ENCODE measurements at places on chromosomes 6 and 20.

GRCh38 chr6:26431258-26432172 lies 8.8 kb upstream of the BTN3A3 start:
- DNase-seq, result no peak

GRCh38 chr6:1103945-1104623 lies 207.8 kb upstream of the FOXQ1 start:
- DNase-seq, result no peak

- DNase-seq, result no peak
Measured at GRCh38 chr6:106162921-106163320, 76.8 kb downstream of the PRDM1 start.

GRCh38 chr6:16548121-16548520 lies 213.1 kb downstream of the ATXN1 start:
- DNase-seq, result no peak

DNA sequence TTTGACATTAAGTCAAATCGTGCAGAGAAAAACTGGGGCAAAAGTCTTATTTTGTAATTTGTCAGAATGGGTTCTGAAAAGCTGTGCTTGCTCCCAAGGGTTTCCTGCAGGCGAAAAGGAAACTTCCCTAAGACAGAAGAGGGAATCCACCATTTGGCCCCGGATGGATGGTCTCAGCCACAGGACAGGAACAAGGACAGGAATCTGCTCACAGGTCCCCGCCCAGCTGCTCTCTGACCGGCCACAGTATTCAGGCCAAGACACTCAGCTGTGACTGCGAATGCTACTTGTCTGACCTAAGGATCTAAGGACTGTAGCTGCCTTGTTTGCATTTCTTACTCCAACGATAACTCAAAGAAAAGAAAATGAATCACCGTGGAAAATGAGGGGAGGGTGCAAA lies 197.0 kb downstream of the BMP7 start:
- no peak for DNase-seq

DNA sequence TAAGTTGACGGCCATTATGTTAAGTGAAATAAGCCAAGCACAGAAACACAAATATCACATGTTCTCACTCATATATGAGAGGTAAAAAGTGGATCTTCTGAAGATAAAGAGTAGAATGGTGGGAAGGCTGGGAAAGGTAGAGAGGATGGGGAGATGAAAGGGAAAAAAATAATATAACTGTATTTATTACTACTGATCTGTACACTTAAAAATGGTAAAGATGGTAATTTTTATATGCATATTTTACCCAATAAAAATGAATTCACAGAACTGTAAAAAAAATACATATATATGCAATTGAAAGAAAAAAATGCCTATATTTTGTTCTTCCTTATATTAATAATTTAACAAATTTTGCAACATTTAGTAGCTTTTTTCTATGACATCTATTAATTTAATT lies 694.4 kb upstream of the MARCKS start:
- no peak for DNase-seq

GRCh38 chr20:1005452-1006027 lies 3.4 kb upstream of the RSPO4 start:
- no peak for DNase-seq

DNA sequence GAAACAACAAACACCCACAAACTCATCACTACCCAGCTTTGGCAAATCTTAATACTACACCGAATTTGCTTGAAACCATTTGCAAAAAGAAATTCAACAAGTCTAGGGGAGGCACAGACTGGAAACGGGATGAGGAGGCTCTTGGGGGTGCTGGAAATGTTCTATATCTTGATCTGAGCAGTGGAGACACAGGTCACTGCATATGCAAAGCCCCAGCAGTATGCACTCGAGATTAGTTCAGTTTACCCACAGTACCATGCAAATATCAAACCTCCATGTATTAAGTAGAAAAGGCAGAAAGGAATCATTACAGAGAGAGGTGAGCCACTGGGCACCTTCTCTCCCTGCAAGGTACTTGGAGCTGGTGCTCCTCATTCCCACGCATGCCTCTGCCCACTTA lies 75.9 kb downstream of the PREX1 start:
- no peak for DNase-seq

GRCh38 chr6:141587482-141588266 lies 545.1 kb upstream of the GJE1 start:
- DNase-seq, result no peak

DNA sequence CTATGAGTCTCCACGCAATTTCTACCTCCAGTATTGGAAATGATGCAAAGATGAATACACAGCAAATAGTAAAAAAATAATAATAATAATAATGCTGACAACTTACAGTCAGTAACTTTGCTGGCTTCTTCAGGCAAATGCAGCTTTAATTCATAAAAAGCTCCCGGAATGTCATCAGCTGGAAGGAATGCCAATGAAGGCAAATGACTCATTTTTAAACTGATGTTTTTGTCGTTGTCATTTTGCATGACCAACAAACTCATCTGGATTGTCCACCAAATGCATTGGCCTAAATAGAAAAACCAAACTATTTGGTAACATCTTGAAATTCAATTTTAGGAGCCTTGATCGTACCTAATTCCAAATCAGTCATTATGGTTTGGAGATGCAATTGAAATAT lies 217.1 kb downstream of the ALDH8A1 start:
- no peak for DNase-seq

GRCh38 chr20:63695424-63696305 lies 787 bp upstream of the TNFRSF6B start:
- DNase-seq, result no peak

GRCh38 chr6:122651604-122652003 lies 41.4 kb downstream of the PKIB start:
- DNase-seq, result no peak

- DNase-seq, result no peak
Measured at GRCh38 chr6:33076406-33076934, 680 bp downstream of the HLA-DPB1 start.

- DNase-seq, result no peak
Measured at GRCh38 chr6:130841128-130841728, 14.0 kb downstream of the SMLR1 start.

GRCh38 chr6:122151066-122151465 lies 248.4 kb upstream of the HSF2 start:
- DNase-seq, result no peak

DNA sequence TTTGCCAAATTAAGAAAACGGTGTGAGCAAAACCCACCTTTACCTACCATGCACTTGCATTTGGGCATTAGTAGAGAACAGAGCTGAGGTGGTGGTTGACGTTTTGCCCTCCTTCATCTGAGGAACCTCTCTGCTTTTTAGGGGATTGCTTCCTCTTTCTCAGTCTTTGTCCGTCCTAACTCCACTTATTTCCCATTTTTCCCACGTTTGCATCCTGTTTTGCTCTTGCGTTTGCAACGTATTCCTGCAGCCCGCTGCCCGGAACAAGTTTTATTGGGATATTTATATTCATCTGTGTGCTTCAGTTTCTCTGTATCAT lies 374 bp upstream of the SERINC1 start:
- DNase-seq, result no peak

DNA sequence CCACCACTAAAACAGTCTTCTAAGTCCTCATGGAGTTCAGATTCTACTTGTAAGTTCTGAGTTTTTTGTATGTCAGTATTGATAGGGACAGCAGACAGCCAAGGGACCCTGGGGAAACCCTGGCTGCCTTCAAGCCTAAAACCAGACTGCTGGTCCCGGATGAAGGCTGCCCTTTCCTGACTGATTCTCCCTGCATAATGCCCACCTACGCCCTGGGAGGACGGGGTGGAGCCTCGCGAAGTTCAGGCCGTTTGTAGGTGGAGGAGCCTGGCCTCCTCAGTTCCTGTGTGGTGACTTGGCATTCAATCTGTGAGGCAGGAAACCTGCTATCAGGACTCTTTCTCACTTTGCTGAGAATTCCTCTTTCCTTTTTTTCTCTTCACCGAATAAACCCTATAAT lies 120.3 kb upstream of the LGSN start:
- no peak for DNase-seq

GRCh38 chr6:2101213-2101612 lies 144.2 kb downstream of the GMDS start:
- no peak for DNase-seq

- DNase-seq, result no peak
Measured at GRCh38 chr20:58088625-58089024, 139.8 kb downstream of the ANKRD60 start.

- no peak for DNase-seq
Measured at GRCh38 chr6:16932920-16933319, 168.9 kb upstream of the STMND1 start.

- DNase-seq, result no peak
Measured at GRCh38 chr6:117078624-117079023, 186.7 kb upstream of the VGLL2 start.

DNA sequence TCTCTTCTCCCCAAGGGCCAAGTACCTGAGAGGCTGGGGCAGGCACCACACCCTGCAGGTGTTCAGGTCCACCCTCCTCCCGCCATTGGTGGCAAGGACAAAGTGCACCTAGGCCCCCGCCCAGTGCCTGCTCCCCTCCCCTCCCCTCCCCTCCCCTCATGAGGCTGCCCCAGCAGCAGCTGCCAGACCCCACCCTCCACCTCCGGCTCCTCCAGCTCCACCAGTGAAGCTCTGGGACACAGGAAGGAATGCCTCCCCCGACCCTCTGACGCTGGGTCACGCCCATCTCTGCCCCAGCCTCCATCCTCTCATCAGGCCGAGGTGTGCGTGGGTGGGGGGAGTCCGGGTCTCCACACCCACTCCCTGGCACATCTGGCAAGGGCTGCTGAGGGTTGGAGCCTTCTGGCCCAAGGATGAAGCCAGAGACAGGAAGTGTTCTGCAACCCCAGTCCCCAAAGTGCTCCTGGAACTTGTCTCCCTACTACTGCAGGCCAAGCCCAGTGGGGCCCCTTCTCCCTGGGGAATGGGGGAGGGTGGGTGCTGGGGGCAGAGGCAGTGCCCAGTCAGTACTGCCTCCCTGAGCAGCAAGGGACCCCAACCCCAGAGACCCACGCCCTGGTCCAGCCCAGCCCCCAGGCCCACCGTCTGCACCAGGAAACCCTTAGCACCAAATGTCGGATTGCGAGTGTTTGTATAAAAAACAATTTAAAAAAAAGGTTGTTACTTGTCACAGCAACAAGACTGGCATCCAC lies 1.6 kb upstream of the UCKL1 start:
- no peak for DNase-seq

DNA sequence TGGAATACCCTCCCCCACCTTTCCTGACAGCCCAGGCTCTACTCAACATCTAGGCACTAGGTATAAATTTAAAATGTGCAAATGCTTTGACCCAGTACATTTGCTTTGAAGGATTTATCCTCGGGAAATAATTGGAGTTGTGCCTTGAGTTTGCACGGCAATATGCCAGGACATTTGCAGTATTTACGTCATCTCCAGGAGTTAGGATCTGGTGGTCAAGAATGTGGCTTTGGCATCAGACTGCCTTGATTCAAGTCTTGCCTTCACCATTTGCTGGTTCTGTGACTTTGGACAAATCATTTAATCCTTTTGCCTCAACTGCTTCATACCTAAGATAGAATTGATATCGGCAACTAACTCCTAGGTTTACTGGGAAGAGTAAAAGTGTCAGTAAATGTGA lies 169.6 kb downstream of the PLCB1 start:
- DNase-seq, result no peak

DNA sequence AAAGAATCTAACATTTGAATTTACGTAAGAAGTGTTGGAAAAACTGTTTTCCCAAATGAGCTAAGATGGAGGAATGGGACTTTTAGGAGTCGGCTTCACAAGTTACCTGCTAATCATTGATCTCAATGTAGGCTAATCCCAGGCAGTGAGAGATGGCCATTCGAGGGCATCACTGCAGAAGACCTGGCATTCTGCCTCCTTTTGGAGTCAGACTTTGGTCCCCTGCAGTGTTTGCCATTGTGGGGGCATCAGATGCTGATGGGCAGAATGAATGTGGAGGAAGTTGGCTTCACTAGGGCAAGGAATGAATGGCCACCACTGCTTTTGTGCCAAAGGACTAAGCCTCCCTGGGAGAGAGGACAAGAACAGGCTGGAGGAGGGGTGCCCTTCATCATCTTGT lies 55.7 kb upstream of the NKX2-2 start:
- DNase-seq, result no peak

DNA sequence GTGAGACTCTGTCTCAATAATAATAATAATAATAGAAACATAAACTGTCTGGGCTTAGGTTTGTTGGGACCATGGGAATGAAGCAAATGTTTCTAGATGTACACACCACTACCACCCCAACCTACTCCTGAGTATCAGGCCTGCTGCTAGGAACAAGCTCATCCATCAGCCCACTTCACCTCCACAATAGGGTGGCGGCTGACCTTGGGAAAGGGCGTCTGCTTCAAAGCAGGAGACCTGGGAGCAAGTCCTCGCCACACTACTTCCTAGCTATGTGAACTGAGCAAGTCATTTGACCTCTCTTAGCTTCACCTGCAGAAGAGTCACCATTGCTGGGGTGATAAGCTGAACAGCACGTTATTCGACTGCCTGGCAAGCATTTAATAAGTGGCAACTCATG lies 3.1 kb upstream of the FOXP4 start:
- DNase-seq, result no peak

GRCh38 chr6:159981403-159982245 lies 12.7 kb downstream of the IGF2R start:
- DNase-seq, result no peak

DNA sequence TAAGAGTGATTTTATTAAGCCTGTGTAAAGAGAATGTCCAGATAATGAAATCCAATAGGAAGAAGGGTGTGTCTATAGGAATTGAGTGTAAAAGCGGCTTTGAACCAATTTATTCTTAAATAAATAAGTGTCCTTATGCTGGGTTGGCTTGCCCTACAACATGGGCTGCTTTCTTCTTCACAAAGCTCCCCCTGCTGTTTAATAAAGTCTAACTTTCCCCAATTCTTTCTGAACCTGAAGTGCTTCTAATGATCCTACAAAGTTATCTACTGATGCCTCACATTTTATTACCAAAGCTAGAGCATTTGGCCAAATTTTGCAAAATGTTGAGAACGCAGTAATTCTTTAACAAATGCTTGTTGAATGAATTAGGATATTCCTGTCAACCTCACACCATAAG lies 36.3 kb upstream of the SIRT5 start:
- DNase-seq, result no peak

DNA sequence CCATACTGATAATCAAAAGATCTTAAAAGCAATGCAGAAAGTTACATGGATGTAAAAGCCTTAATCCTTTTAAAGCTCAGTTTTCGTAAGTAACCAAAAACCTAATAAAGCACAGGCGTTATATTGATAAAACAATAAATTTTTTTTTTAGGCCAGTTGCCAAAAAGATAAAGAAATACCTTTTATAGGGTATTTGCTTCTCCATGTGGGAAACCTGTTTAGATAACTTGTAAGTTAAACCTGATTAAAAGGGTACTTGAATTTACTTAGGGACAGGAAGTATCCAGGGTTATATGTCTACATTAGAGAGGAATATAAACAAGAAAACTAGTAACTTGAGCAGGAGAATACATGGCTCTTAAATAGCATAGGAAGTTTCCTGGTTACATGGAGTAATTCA lies 21.1 kb downstream of the FBXO9 start:
- DNase-seq, result no peak

DNA sequence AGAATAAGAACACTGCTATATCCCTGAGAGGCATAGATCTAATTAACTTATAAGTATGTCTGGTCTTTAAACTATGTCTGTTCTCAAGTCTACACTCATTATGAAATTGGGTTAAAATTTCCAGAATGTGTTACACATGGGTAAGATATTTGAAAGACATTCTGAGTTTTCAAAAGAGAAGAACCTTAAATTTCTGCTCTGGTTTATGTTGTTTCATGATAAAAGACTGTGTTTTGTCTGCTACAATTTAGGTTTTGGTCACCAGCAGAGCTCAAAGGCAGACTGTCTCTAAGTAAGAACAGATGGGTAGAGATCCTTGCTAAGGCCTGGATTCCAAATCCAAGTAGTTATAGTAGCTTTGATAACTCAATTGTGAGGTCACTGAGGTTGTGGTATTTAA lies 6.0 kb downstream of the STMND1 start:
- no peak for DNase-seq
